ENCODE measurements at places on chromosomes 2 and 18.

DNA sequence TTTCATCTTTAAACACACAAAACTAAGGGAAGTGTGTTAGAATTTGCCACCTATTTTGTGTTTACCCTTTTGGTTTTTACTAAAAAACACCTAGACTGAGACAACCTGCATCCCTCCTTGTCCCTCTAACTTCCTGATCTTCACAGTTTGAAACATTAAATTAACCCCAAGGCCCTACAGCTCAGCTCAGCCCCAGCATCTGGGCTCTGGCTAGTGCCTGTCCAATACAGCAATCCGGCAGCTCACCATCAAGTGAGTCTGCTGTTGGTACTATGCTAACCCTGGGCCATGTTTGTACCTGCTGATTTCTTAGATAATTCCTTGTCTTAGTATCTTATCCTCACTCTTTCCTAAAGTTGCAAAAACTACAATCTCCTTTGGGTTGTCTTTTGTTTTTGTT is 162.4 kb downstream of the DSEL start:
- no peak for DNase-seq

DNA sequence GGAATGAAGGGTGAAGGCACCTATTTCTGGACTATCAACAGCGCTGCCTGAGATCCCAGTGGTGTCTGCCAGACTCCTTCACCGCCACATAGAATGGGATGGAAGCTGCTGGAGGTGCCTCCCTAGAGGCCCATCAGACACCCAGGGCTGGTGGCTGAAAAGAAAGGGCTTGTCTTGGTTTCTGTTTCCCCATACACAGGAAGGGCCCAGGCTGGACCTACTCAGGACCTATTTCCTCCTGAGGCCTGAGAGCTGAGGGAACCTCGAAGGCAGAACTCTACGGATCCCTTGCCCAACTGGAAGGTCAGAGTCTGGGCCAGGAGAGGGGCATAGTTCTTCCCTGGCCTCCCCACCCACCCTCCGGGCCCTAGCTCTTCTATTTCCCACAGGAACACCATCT is 2.9 kb upstream of the CLEC4F start:
- DNase-seq = no peak

GRCh38 chr2:147683380-147683779 is 161.4 kb upstream of the ACVR2A start:
- DNase-seq = no peak

DNA sequence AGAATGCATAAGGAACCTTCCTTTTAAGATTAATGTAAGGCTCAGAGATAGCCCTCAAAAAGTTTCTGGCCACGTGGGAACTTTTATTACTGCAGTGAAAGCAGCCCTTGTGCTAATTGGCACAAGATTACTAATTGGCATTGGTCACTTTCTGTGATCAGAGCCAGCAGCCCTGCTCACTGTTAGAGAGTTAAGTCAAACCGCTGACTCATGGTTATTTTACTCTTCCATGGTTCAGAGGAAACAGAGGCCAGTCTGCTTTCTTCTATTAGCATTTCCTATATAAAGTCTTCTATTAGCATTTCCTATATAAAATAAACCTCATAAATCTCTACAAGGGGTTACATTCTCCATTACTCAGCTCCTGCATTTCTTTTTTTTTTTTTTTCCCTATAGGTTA is 1.5 kb upstream of the SLC35G4 start:
- no peak for DNase-seq

DNA sequence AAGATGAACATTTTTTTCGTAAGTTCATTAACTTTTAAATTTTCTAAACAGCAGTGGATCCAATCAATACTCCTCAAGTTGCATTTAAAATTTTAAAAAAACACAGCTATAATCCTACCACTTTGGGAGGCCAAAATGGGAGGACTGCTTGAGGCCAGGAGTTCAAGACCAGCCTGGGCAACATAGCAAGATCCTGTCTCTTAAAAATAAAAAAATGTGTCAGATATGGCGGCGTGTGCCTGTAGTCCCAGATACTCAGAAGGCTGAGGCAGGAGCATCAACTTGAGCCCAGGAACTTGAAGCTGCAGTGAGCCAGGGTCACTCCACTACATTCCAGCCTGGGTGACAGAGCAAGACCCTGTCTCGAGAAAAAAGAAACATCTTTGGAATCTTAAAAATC is 59.8 kb upstream of the RNU4ATAC start:
- DNase-seq = no peak

DNA sequence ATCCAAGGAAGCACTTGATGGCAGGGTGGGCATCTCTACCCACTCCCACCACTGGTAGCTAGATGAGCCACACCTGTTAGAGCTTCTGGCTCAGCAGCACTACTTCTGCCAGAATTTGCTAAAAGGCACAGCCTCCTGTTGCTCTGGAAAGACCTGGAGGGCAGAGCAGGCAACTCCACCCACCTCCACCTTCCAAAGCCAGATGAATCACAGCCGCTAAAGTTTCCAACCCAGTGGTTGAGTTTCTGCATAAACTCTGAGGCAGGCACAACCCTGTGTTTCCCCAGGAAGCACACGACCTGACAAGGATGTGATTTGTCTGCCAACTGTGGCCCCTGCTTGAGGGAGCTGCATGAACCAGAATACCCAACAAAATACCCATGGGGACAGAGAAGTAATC is 111.6 kb upstream of the GCFC2 start:
- DNase-seq = no peak

DNA sequence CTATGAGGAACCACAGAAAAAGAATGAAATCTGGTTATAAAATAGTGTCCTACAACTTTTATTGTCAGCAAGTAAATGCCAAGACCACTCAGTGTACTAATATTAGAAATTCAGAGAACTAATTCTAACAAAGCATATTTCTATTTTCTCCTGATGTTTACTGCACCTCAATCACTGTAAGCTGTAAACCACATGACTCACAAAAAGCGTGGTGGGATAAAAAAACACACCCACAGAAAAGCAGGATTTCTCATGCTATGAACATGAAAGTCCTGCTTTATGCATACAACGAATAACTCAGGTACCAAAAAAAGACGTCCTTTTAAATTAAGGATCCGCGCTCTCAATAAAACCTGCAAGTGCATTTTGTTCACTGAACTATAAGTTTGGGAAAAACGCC is 797 bp downstream of the TXNL4A start:
- DNase-seq = no peak

DNA sequence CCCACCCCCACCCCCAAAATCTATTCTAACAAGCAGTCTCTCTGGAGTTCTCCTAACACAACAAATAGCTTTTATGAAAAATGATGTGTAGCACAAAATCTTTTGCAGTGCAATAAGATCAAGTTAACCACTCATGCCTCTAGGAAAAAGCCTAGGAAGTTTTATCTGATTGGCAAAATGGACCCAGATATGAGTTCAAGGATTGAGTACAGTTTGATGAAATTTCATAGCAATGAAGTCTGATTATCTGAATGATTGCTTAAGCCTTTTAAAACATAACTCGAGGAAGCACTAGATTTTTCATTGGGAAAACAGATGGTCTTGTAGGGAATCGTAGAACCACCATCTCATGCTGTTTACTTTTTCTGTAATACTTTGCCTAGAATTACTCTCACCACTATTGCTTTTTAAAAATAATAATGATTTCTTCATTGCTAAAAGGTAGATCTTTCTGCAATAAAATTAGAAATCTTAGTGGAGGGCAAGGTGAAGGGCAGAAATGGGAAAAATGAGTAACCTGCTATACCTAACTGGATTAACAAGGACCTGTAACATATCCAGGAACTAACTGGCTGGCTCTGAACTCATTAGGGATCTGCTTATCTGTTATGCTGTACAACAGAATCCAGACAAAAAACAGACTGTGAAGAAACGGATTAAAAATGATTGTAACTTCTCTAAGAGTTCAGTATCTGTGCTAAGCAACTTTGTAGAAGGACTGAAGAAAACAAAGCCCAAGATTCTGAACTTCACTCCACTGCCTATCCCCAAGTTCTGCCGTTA is 73.7 kb upstream of the ETAA1 start:
- no peak for DNase-seq

DNA sequence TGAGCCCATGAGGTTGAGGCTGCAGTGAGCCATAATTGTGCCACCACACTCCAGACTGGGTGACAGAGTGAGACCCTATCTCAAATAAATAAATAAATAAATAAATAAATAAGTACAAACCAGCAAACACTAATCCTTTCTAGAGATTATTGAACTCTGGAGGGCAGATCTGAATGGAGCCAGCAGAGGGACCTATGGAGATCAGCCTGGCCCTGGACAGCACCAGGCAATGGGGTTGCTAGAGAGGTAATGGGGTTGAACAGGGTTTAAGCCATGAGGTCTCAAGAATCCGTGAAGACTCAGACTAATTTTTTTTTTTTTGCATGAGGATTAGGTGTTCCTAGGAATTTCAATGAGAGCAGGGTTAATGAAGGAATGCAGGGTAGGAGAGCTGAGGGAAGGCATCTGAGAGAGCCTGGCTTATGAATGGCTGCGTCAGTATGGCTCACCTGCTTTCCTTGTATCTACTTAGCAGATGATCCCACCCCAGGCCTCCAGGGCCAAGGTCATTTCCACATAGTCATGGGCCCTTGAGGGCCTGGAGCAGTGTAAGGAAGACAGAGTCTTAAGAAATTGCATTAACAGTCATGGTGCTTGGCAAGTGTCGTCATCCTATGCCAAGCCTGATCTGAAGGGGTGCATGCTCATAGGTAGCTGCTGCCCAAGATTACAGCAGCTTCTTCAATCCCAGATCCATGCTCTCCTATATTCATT is 34.6 kb upstream of the IL37 start:
- DNase-seq = no peak

- DNase-seq = no peak
Observed at GRCh38 chr2:26801328-26801727, 15.5 kb downstream of the CENPA start.

- DNase-seq = no peak
Observed at GRCh38 chr2:179106342-179106675, 56.4 kb upstream of the CCDC141 start.

DNA sequence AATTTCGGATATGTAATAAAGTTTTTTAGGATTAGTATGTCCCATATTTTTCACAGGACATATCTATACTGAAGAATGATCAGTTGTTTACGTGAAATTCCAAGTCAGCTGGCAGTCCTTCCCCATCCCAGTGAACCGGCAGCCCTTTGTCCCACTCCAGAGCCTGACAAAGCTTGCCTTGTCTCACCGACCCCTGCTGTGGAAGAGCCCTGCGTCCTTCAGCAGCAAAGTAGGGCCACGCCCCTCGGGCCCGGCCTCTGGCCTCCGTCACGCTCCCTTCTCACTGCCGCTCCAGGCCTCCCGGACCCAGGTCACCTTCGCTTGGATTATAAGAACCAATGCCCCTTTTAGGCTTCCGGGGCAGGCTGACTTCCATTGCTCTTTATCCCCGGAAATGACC is 89.8 kb upstream of the TGIF1 start:
- no peak for DNase-seq

DNA sequence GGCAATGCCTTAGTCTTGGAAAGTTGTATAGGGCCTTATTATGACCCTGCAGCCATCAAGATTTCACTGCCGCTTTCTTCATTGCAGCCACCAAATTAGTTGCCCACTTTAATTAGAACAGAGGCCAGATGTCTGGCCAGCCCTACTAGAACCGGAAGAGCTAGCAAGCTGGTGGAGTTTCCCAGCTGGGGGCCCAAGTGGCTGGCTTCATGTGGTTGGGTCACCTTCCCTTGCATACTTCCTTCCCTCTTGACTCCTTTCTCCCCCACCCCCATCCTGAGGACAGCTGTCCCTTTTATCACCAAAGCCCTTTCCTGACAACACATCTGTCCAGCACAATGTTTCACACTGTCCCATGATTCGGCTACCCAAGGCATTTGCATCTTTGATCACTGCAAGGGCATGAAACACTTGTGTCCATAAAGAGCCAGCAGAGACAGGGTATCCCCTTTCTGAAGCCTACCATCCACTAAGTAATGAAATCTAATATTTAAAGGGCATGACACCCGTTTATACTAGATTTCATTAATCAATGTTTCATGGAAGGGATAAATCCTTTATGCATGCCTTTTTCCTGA is 187.2 kb downstream of the BCL11A start:
- no peak for DNase-seq

DNA sequence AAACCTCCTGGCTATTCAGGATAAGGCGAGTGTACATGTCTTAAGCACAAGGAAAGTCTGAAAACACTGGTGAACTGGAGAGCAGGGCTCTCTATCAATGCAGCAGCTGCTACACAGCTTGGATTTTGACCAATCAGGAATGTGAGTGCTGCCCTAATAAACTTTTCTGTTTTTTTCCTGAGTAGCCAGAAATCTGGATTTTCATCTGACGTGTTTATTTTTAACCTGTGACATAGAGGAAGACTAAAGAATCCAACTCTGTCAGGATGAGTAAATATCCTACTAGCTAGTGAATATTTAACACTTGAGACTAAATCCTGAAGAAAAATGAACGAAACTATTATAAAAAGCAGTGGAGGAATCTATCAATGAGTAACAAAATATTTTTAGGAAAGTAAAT is 1638.9 kb downstream of the LRP1B start:
- DNase-seq = no peak

DNA sequence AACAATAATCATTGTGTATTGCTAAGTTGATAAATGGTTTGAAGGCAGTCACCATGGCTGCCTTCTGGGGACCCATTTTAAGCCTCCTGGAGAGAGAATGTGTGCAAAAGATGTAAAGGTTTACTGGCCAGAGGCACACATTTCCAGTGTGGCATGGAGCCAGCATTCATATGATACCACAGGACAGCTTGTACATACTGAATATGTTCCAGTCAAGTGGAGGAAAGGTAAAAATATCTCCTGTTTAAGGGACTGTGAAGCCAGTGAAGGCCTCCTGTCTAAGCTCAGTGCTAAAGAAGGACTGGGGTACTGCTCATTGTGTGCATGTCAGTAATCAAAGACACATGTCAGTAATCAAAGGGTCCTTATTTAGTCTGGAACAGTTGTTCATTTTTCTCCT is 119.2 kb downstream of the BABAM2 start:
- no peak for DNase-seq

DNA sequence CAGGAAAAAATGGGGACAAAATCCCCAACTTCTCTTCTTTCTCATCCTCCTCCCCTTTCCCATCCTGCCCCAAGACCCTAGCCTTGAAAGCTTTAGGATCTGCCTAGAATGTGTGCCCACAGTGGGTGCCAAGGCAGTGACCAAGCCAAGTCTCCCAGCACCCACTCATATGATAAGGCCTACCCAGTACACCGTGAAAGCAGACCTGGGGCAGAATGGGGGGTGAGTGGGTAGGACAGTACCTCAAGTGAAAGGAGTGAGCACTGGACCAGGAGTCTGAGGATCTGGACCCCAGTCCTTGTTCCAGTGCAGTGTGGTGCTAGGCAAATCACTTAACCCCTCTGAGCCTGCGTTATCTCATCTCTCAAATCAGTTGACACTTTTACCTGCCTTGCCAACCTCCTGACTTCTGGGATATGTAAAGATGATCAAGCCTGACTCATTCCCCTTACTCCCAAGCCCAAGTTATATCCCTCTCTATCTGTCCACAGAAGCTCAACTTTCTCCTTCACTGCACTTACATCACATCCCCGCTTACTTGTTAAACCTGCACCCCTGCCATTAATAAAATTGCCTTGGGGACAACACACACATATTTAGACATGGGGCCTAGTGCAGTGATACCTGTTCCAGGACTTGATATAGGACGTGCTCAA is 109.7 kb downstream of the ATL2 start:
- no peak for DNase-seq

GRCh38 chr2:175630280-175631244 is 371.5 kb downstream of the LNPK start:
- no peak for DNase-seq

All from GM04503 (cell line).